ENCODE measurements at places on chromosomes 3 and 15.

DNA sequence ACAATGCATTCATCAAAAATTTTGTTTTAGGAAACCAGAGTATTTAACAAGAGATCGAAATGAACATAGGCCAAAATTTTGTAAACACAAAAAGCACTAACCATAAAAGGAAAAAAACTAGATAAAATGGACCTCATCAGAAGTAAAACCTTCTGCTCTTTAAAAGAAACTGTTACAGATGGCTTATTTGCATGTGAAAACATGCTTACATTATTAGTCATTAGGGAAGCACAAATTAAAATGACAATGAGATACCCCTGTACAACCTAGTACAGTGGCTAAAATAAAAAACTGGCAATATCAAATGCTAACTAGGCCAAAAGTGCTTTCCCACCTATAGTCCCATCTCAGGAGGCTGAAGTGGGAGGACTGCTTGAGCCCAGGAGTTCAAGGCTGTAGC, 19.3 kb downstream of the UBR1 start:
- no peak for DNase-seq

- no peak for DNase-seq
Measured at GRCh38 chr3:183586477-183586876, 31.0 kb upstream of the KLHL6 start.

GRCh38 chr3:39541917-39542329, 74.4 kb downstream of the MOBP start:
- DNase-seq: no peak

DNA sequence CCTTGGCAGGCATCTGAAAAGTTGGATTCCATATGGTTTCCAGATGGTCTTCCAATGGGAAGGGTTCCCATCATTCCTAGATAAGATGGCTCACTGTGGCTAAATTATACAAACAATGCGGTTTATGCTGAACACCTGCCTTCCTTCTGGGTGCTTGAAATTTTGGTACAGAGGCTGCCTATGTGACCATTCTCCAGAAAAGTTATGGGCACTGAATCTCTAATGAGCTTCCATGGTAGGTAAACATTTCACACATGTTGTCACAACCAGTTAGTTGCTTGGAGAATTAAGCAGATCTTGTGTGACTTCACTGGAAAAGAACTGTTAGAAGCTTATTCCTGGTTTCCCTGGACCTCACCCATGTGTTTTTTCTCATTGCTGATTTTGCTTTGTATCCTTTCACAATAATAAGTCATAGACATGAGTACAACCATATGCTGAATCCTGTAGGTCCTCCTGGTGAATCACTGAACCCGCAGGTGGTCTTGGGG, 30.1 kb downstream of the PLOD2 start:
- no peak for DNase-seq

DNA sequence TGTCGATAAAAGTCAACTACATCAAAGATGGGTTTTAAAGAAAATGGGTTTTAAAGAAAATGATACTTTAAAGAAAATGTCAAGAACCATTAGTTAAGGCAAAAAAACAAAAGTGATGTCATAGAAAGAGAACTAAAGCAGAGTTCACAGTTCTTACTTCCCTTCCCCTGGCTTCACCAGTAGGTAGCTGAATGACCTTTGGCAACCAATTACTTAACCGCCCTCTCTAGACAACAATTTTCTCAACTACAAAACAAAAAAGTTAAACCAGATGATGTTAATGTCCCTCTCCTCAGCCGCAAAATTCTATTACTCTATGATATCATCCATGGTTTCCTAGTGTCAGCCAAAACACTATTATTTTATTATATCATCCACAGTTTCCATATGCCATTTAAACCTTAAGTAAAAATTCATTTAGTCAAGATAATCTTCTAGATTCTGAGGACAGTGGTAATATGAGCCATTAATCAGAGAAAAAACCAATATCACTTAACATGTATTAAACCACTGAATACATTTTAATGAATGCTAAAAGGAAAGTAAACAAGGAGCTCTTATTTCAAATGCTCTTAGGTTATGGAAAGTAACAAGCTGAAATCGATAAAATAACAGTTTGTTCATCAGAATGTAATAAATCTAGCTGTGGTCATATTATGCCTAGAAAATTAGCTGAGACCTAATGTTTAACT, 13.1 kb downstream of the RYK start:
- no peak for DNase-seq

- DNase-seq: no peak
Measured at GRCh38 chr3:182519569-182519968, 273.7 kb upstream of the ATP11B start.
